ENCODE measurements at places on chromosomes 4 and X.

DNA sequence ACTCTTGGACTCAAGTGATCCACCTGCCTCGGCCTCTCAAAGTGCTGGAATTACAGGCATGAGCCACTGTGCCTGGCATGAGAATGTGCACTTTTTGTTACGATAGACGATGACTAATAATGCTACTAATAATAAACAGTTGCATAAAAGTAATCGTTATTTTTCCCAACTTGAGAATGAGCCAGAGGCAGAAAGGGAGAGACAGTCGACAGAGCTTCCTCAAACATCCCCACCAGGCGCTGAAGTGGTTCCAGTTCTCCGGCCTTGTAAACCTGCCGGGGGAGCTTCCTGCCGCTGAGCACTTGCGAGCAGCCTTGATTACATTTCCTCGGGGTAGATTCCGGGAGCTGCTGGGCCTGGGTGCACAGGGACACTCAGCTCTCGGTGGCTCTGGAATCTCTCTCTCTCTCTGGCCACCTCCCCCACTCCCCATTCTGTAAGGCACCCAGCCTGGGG, 8.9 kb upstream of the HTRA3 start:
- DNase-seq: no peak

DNA sequence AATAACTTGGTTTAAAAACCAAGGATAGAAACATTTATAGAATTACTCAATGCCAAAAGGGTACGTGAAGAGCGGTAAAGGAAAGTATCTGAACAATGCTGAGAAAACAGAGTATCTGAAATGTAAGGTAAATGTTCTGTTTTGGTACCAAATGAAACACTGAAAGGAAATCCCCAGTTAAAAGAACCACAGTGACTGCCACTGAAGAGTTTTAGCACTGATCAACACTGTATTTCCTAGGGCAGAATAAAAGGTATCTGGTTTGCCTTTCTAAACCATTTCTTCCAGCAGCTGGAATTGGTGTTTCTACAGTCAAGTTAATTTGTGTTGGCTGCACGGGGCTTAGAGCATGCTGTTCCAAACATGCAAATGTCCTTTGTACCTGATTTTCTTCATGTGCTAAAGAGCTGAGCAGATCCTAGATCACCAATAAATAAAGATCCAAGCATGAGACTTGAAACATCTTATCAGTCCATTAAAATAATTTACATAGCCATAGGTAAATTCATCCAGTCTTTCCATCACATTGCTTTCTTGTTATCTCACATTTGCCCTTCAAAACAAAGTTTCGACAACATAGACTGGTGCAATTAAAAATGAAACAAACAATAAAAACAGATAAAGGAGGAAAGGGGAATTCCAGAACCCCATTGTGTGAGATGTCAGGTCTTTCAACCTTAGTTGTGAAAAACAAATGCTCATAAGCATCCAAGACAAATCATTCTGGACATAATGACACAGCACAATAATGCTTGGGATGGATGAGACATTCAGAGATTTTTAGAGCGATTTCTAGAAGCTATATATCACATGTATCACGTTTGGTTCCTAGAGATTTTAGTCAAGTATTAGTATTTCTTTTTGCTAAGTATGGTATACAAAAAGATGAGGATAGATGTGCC, 38.6 kb downstream of the MFAP3L start:
- no peak for DNase-seq

- no peak for DNase-seq
Observed at GRCh38 chrX:31499109-31499508, 427.3 kb upstream of the FTHL17 start.

DNA sequence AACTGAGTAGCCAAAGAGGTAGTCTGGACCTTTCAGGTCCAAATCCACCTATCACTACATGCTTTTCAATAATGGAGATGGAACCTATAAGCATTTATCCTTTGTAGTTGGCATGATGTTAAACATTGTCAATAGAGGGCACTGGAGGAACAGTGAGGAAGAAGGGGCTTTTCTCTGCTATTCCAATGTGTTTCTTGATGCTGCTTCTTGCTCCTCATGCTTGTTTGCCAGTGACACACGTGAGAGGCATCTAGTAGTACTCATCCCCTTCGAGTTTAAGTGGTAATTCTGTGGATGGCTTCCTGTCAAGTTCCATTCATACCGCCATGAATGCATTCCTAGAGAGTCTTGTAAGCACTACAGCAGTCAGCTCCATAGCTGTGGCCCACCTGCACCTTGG, 84.0 kb downstream of the NAA11 start:
- no peak for DNase-seq

DNA sequence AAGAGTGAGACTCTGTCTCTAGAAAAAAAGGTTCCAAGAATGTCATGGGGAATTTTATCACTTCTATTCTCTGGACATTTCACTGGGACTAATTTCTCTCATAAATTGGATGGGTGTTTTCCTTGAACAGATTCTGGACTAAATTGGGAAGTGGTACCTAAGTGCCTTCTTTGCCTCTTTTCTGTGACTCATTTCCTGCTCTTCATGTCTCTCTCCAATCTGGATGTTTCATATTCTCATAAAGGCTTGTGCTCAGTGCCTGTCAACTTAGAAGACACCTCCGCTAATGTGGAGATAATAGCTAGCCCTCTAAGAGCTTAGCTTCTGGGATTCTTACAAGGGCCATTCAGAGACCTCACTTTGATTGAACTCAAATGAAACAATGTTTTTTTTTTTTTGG, 38.0 kb upstream of the IGFBP7 start:
- DNase-seq: no peak

GRCh38 chr4:121125498-121125885, 38.6 kb downstream of the TNIP3 start:
- no peak for DNase-seq

DNA sequence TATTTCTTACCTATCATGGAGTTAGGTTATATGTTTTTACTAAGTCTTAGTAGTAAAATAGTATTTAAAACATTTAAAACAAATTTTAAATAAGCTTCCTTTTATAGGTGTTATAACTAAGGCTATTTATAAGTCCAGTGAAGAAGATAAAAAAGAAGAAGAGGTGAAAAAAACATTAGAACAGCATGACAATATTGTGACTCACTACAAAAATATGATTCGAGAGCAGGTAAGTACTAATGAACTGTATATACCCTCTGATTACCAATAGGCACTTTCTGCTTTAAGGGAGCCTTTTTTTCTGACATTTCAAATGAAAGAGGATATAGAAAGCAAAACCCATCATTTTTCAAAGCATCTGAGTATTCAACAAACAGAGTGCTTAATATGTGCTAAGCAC, 76.6 kb downstream of the USO1 start:
- no peak for DNase-seq

All from CD14-positive monocyte (primary cell).